ENCODE measurements at places on chromosomes 1 and 21.

DNA sequence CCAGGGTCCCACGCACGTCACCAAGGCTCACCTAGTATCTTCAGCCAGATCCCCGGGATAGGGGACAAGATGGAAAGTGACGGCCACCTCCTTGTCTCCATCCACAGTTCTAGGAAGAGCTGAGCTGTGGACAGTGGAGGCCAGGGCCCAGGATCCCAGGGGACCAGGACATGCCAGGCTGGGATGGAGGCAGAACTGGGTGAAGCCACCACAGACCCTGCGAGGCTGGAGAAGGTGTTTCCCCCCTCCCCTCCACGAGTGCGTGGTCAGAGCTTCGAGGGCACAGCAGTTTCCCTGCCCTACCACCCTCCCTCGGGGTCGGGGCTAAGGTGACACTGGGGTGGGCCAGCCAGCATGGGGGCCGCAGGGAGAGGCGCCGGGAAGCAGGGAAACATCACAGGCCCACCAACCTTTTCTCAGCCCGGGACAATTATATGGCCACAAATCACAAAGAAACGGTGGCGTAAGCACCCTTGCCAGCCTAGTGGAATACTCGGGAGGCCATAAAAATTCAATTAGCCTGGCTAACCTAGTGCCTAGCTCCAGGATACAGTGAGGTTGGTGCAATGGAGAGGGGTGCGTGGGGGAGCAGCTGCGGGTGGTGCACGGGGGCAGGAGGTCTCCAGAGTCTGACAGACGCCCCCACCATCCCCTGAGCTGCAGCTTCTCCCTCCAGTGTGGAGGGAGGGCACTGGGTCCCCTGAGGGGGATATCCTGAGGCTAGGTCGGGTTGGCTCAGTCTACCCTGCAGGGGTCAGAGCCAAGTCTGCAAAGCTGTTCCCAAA is 13.4 kb downstream of the DRAXIN start:
- no peak for DNase-seq

- DNase-seq: no peak
Observed at GRCh38 chr21:40839521-40839920, 7.4 kb downstream of the DSCAM start.

DNA sequence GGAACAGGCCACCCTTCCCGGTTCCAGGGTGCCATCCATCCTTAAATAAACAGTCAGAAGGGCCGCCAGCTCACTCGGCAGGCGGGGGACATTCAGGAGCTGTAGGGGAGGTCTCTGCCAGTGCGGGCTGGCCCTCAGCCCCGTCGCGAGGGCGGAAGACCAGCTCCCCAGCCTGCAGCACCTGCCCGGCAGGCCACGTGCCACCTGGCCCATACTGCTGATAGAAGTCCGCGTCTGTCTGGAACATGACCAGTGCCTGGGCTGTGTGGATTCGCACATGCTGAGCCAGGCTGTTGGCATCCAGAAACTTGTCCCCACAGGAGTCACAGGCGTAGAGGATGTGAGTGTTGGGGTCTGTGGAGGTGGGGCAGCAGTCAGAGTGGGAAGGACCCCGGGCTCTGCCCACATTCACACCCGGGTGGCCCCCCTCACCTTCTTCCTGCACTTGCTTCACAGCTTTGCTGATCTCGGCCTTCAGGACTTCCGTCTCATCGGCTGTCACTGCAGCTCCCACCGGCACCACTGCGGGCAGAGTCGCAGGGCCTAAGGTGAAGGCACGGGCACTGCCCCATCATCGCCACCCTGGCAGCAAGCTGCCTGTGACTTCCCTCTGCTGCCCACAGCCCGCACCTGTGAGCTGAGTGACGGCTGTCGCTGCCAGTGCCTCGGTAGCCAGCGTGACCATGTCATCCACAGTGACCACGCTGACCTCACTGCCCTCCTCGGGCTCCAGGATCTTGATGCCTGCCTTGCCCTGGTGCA is 33.8 kb downstream of the ZBTB17 start:
- DNase-seq: no peak

DNA sequence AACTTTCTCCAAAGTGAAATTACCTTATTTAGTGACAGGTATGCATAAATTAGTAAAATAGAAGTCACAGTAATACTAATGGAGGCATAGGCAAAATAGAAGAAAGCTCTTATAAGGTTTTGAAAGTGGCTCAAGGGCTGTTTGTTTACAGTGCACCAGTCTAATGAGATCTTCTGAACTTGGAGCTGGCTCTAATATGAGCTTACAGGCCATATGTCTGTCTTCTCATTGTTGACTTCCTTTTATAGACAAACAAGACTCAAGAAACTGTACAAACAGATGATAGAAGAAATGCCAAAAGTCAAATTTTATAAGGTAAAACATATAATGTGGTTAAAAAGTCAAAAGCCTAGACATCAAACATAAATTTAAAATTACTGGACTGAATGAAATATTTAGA is 207.5 kb upstream of the NEGR1 start:
- no peak for DNase-seq

GRCh38 chr1:68745011-68745410 is 248.1 kb upstream of the DEPDC1 start:
- DNase-seq: no peak

GRCh38 chr1:234586304-234586703 is 23.7 kb downstream of the IRF2BP2 start:
- DNase-seq: no peak

GRCh38 chr1:231512147-231512698 is 16.2 kb upstream of the TSNAX start:
- DNase-seq: no peak

DNA sequence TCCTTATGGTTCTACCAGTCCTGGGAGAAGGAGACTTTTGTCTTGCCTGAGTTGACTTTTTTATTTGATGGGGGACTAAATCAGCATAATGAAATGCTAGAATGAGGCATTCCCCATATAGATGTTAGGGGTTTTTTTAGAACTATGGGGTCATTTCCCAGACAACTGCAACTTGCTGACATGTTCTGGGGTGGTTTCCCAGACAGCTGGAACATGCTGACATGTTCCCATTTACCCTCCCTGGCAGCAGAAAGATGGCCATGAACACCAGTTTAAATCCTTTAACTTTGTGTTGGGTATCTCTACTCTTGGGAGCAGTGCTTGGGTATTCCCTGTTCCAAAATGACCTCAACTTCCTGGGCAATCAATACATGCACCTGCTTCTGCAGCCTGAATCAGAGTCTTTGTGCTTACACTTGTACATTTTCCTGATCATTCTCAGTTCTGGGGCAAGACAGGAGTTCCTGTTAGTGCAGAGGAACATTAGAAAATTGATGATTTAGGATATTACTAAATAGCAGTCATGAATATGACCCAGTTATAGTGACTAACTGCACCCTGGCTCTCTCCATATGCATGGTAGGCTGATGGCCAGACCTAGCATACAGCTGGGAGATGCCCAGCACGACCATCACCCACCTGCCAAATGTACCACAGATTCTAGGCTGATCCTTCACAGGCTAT is 75.4 kb upstream of the CD5L start:
- DNase-seq: no peak

Measured in sciatic nerve (tissue), 2 donors.